Temporal lobe (tissue), 4 donors: ENCODE measurements at places on chromosomes 5 and 9. TPM values are rescaled to one million over a fixed set of nuclear protein-coding genes. Genes with fewer than 3 reads are reported as not detected.

Gene ARAP3
- 4.7 TPM for total RNA-seq

Gene FAM221B
- not detected for total RNA-seq

Gene KCNV2
- not detected for total RNA-seq

Gene GPR21
- 10.3 TPM for total RNA-seq

Gene DMGDH
- total RNA-seq: 2.0 TPM

Gene SPATA31A3
- total RNA-seq: not detected

Gene STPG3
- total RNA-seq: not detected

Gene RAB3C
- total RNA-seq: 33.9 TPM

Gene IFNA2
- not detected for total RNA-seq

Gene CARTPT
- total RNA-seq: 0.74 TPM

Gene TXNDC8
- not detected for total RNA-seq

Gene PPWD1
- total RNA-seq: 51.4 TPM

Gene MEIKIN
- not detected for total RNA-seq

Gene FAM81B
- total RNA-seq: 0.25 TPM

Gene TMEFF1
- 38.4 TPM for total RNA-seq

Gene PCDHGB3
- total RNA-seq: 11.1 TPM

Gene FGFR4
- total RNA-seq: 2.7 TPM

Gene CTXN3
- total RNA-seq: 3.2 TPM

Gene SVEP1
- 6.1 TPM for total RNA-seq

Gene UGT3A2
- not detected for total RNA-seq

Gene FCN2
- total RNA-seq: not detected

Gene PAEP
- not detected for total RNA-seq

Gene FOXD4
- total RNA-seq: 0.74 TPM

Gene HTR4
- total RNA-seq: 0.49 TPM

Gene GPX3
- total RNA-seq: 29.7 TPM

Gene JMY
- 38.4 TPM for total RNA-seq

Gene TAF11L2
- total RNA-seq: not detected
